ENCODE measurements at places on chromosomes 4 and X. TPM values are rescaled to one million over a fixed set of nuclear protein-coding genes. Genes with fewer than 3 reads are reported as not detected.

GRCh38 chrX:95974890-95975289 is 709.8 kb upstream of the DIAPH2 start:
- H3K36me3 ChIP-seq = no peaks in the 10 kb centered on the region
- no peak overlapping the region for H3K27ac ChIP-seq
- DNase-seq = no peak
- H3K4me3 ChIP-seq = no peak overlapping the region
- H3K27me3 ChIP-seq = no peaks in the 10 kb centered on the region

Gene SPANXA2
- polyA plus RNA-seq = not detected

Gene DMP1
- not detected for polyA plus RNA-seq

GRCh38 chrX:133042260-133042659 is 54.6 kb downstream of the USP26 start:
- no peak overlapping the region for H3K4me3 ChIP-seq
- no peak overlapping the region for H3K27ac ChIP-seq
- H3K27me3 ChIP-seq = no peaks in the 10 kb centered on the region
- DNase-seq = no peak
- no peaks in the 10 kb centered on the region for H3K36me3 ChIP-seq
- H3K4me1 ChIP-seq = no peaks in the 10 kb centered on the region

- H3K27ac ChIP-seq = no peak overlapping the region
- no peaks in the 10 kb centered on the region for H3K4me1 ChIP-seq
- no peaks in the 10 kb centered on the region for H3K36me3 ChIP-seq
- DNase-seq = no peak
Measured at GRCh38 chr4:13511101-13511500, 27.0 kb upstream of the RAB28 start.

Gene ADH1B
- not detected for polyA plus RNA-seq

Gene SMIM31
- not detected for polyA plus RNA-seq
